HepG2 (cell line): ENCODE measurements at places on chromosomes 13 and 19. TPM values are rescaled to one million over a fixed set of nuclear protein-coding genes. Genes with fewer than 3 reads are reported as not detected.

Gene TMEM38A
- 6.8 and 7.7 TPM in 2 replicates for polyA plus RNA-seq

Gene CHAF1A
- polyA plus RNA-seq: 11.0 and 13.1 TPM in 2 replicates

Gene LMTK3
- 0.18 and 0.30 TPM in 2 replicates for polyA plus RNA-seq

Gene CYP4F8
- polyA plus RNA-seq: not detected in 2 replicates

Gene SMAD9
- 6.0 and 7.7 TPM in 2 replicates for polyA plus RNA-seq
